ENCODE measurements at places on chromosomes 13 and 19. TPM values are rescaled to one million over a fixed set of nuclear protein-coding genes. Genes with fewer than 3 reads are reported as not detected.

The ACER1 gene
- total RNA-seq, result 0.26 TPM

The C19orf18 gene
- 0.88 TPM for total RNA-seq

DNA sequence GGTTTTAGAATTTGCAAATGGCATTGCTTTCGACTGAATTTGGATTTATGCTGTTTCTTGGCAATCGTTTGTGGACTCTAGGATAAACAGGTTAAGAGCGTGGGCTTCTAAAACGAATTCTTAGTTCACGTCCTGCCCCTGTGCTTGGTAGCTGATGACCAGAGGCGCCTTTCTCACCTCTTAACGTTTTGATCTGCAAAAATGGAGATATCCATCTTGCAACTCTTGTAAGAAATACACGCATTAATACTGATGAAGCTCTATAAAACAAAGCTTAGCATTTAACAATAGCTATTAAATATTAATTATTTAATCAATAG, 580 bp upstream of the KATNAL1 start:
- DNase-seq, result no peak

DNA sequence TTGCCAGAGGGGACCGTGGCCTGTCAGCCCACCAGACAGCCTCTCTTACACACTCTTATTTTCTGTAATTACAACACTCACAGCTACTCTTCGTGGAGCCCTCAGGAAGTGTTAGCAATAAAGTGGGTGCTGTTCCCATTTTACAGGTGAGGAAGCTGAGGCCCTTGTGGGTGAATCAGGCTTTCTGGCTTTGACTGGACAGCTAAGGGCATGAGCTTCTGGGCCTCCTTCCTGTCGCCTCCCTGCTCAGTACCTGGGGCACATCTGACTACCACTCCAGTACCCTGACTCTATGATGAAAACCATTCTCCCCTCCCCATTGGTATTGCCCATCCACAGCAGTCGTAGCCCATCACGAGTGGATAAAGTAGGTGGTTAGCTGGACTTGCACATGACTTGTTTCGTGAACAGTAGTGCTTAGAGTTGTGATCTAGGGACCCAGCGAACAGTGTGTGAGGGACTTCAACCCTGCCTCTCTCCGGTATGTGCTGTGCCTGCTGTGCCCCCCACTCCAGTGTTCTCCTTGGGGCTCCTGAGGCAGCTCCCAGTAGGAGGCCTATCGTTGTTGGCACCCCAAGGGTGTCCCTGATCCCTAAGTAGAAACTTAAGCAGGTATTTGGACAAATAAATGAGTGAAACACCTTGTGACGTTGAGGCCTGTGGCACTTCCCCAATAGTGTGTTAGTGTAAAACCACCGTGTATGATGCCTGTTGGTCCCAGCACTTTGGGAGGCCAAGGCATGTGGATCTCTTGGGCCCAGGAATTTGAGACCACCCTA, 38.6 kb downstream of the GATAD2A start:
- peak; percentile 57 for DNase-seq
